Progenitor cell of endocrine pancreas (in vitro differentiated cells): ENCODE measurements at places on chromosomes 2 and 18.

DNA sequence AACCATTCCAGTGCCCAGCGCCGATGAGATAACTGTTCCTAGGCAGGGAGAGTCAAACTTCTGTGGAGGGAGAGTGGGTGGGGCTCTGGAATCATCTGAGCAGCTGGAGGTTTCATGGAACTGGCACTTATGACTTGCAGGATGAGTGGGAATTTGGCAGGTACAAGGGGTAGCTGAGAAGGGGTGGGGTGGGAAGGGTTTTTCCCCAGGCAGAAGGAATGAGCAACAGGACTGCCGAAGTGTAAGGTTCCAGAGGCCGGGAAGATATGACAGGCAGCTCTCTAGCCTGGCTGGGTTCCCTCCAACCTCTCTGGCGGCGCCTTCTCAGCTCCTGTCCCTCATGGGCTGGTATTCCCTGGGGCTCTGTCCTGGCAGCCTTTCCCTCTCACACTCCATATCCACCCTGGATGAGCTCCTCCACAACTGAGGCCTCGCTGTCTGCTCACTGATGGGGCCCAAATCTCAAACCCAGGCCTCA lies 2.5 kb upstream of the TET3 start:
- DNase-seq = no peak

- DNase-seq = no peak
Measured at GRCh38 chr2:213806125-213806726, 522.0 kb downstream of the SPAG16 start.

DNA sequence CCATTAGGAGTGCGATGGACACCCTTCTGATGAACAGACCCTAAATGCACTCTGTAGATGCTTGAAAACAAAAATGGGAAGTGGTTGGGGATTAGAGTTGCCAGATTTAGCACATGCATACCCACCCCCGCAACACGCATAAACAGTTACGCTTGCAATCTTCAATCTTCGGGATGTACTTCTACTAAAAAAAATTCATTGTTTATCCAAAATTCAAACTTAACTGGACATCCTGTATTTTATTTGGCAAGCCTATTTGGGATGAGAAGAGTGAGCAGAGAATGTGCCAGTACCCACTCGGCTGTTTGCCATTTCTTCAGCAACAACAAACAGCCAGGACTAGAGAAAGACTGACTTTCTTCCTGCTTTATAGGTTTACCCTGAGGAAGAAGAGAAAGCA lies 18.4 kb downstream of the KIAA2012 start:
- DNase-seq = no peak

- DNase-seq = no peak
Measured at GRCh38 chr2:20633794-20634506, 16.9 kb downstream of the HS1BP3 start.

GRCh38 chr18:22564036-22564435 lies 146.3 kb upstream of the CTAGE1 start:
- no peak for DNase-seq
